Activated effector memory CD4-positive, alpha-beta T cell treated with Interleukin-2 at 50 U/mL for 16 hours (primary cell): ENCODE measurements at places on chromosomes 5 and 9.

GRCh38 chr5:56534102-56534829 is 281.1 kb upstream of the MAP3K1 start:
- DNase-seq, result peak; percentile 40

DNA sequence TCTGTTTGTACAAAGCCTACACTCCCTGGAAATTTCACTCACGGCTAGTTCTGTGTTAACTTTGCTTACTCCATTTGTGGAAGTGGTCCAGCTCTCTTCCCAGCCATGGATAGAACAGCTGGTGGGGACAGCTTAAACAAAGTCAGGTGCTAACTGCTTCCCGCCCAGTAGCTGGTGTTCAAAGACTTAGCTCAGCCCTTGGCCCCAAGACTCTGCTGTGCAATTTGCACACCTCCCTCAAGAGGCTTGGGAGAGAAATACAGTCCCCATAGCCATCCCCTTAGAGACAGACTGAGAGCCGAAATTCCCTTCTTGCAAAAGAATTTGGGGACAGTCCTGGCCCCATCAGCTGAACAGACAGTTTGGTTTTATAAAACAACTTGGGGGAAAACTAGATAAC is 73.8 kb upstream of the RAI14 start:
- no peak for DNase-seq

DNA sequence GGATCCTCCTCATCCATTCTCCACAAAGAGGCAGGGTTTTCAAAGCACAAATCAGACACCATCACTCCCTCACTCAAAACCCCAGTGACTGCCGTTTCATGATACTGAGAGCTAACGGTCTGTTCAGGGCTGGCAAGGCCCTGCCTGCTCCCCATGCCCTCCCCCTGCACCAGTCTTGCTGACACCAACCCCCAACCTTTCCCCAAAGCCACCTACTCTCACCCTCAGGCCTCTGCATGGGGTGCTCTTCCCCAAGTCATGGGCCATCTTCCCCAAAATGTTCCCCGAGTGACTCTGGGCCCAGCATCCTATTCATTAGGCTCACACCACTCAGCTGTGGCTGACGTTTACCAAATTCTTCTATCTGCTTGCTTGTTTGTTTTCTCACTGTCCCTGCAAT is 21.7 kb upstream of the OLFM1 start:
- DNase-seq, result no peak

DNA sequence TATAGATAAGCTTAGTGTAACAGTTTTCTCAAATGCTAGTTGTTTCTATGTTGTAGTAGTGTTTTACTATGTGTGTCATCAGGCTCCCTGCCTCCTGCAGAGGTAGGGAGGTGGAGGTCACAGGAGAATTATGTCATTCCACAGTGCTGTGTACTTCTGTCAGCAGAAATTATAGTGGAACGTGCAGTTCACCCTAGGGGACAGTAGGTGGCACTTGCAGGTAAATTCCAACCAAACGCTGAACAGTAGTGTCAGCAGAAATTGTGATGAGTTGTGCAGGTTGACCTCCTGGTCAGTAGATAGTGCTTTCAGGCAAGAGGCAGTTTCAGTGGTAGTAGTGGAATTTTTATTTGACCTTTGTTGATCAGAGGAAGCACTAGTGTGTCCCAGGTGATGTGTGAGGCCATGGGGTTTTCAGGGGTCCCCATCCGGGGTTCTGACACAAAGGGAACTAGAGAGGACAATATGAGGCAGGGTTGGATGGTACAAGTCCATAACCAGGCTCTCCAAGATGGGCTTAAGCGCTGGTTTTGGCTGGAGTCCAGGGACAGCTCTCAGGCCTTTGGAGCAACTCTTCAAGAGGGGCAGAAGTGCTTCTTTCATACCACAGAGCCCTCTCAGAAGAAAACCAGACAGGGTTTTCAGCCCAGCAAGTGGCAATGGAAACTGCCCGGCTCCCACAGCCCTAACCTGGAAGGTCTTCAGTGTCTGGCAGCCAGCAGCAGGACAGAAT is 402.9 kb downstream of the CYLC2 start:
- DNase-seq, result no peak

- no peak for DNase-seq
Measured at GRCh38 chr5:39143151-39143860, 69.1 kb upstream of the RICTOR start.
